ENCODE measurements at places on chromosomes 3 and 15. TPM values are rescaled to one million over a fixed set of nuclear protein-coding genes. Genes with fewer than 3 reads are reported as not detected.
A peak's percentile ranks its signal among the peaks of the same experiment; 100 is the strongest.

The MKRN3 gene
- total RNA-seq: not detected

The SEMA5B gene
- 1.1 TPM for total RNA-seq

DNA sequence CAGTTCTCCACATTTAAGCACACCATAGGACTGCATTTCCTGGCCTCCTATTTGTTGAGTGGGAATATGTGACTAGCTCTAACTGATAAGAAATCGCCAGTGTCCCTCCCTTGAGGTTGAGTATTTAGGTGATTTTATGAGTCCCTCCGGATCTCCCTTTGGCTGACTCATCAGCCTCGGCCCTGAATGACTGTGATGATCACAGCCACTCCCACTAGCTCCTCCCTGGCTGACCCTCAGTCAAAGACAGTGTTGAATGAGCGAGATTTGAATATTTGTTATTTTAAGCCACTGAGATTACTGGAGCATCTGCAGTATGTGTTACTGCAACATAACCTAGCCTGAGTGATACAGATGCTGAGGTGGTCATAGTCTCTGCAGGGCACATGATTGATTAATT lies 515.3 kb downstream of the EPHB1 start:
- no peak for DNase-seq

DNA sequence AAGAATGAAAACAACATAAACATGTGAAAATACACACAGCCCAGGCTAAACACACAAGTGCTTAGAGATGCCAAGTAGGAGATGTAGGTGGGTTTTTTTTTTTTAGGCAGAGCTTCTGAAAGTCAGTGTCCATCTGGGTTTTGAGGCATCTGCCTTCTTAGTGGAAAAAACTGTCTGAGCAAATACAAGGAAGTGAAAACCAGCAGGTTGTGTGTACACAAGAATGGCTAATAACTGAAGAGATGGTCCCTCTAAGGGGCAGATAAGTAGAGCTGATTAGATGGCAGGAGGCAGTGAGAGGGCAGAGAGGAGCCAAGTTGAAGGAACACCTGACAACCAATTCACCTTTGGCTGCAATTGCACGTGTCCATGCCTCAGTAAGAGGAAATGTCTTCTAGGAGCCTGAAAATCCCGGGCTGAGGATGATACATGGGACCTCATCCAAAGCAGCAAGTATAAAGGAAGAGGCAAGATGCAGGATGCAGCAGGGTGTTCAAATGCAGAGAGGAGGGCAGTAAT lies 34.9 kb downstream of the CYP19A1 start:
- no peak for DNase-seq

- peak; percentile 10 for DNase-seq
These were observed 45.4 kb downstream of the FGF7 start for GRCh38 chr15:49468481-49468839.

Measured in mammary epithelial cell (primary cell).